ENCODE measurements at places on chromosomes 13 and 19. TPM values are rescaled to one million over a fixed set of nuclear protein-coding genes. Genes with fewer than 3 reads are reported as not detected.
A peak's percentile ranks its signal among the peaks of the same experiment; 100 is the strongest.

DNA sequence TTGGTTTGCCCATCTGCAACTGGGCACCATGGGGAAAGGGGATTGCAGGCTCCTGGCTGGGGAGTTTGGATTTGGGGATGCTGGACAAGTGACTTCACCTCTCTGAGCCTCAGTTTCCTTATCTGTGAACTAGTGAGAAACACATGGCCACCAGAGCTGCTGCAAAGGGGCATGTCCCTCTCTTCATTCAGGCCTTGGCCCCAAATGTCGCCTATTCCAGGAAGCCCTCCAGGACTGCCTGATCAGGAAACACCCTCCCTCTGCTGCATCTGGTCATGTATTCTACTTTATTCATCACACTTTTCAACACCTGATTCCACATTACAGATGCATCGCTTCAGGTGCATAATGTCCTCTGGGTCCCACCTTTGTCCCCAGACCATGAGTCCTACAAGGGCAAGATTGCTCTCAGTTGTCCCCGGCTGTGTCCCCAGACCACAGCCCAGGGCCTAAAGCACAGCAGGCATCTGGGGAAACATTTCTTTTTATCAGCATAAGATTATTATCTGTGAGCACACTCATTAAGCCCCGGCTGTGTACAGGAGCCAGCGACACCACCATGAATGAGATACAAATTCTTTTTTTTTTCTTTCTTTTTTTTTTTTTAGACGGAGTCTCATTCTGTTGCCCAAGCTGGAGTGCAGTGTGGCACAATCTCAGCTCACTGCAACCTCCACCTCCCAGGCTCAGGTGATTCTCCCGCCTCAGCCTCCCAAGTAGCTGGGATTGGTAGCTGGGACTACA, 37.5 kb downstream of the ARRDC2 start:
- peak; percentile 14 for DNase-seq

IZUMO2 gene
- total RNA-seq, result not detected

GRCh38 chr19:6103894-6104293, 6.4 kb downstream of the RFX2 start:
- DNase-seq, result no peak

SGCG gene
- not detected for total RNA-seq
